Stimulated activated CD4-positive, alpha-beta T cell treated with anti-CD3 and anti-CD28 coated beads, Interleukin-15, amount 100 ng/mL, for 24 hours (primary cell): ENCODE measurements at places on chromosomes 13 and 19.

GRCh38 chr13:48661107-48661506 lies 7.4 kb downstream of the CYSLTR2 start:
- DNase-seq: no peak

DNA sequence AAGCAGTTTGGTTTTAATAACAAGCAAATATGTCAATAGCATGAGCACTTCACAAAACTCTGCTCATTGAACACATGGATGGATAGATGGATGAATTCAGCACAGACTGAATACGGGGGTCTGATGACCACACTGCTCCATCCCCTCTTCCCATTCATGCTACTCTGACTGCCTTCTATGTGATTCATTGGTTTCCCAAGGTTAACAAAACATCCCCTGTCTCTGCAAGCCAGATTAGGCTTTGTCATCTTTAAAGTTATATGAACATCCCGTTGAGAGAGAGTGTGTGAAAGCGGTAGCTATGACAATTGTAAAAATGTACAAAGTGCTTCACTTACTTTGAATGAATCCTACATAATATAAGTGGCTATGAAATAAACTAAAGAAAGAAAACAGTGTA lies 252.5 kb downstream of the OXGR1 start:
- DNase-seq: no peak

GRCh38 chr13:40609972-40610726 lies 56.3 kb downstream of the FOXO1 start:
- DNase-seq: no peak

DNA sequence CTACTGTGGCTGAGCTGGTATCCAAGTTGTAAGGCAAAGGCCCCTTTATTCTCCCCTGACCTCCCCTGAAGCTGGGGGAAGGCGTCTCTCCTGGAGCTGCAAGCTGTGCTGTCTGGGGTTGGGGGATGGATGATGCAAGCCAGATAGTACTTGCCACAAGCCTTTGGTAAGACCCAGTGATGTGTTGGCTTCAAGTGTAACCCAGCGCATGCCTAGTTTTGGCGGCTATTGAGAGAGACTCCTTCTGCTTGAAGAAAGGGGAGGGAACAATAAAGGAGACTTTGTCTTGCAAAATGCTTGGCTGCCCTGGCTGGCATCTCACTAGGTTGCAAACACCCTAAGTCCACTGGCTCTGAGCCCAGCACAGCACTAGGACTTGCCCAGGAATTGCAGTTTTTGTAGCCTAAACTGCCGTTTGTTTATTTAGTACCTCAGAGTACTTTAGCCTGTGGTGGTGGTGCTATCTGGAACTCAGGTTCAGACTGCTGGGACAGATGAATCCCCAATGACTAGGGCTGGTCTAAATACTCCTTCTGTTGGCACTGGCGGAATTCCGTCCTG lies 108.2 kb downstream of the TNFSF13B start:
- DNase-seq: no peak

GRCh38 chr13:89865164-89866064 lies 1482.1 kb upstream of the MIR17HG start:
- no peak for DNase-seq

GRCh38 chr13:73782450-73783449 lies 351.5 kb downstream of the KLF12 start:
- DNase-seq: no peak

- DNase-seq: no peak
Observed at GRCh38 chr13:25807562-25807961, 244.3 kb downstream of the SHISA2 start.

GRCh38 chr13:24005755-24006281 lies 108.5 kb upstream of the C1QTNF9B start:
- DNase-seq: no peak

DNA sequence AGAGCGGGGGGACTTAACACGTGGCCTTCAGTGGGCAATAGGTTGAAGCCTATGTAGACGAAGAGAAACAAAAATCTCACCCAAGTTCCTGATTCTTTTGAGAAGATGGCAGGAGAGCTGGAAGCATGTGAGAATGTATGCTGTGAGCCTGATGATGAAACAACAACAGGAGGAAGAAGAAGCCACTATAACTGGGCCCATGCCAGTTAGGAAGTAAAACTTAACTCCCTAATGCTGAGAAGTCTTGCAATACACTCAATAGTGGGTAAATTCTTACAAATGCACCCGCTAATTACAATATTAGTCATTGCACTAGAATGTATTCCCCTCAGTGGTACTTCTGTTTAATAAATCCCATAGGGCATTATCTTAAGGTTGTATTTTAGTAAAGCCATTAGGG lies 9.1 kb downstream of the PCDH17 start:
- DNase-seq: no peak

DNA sequence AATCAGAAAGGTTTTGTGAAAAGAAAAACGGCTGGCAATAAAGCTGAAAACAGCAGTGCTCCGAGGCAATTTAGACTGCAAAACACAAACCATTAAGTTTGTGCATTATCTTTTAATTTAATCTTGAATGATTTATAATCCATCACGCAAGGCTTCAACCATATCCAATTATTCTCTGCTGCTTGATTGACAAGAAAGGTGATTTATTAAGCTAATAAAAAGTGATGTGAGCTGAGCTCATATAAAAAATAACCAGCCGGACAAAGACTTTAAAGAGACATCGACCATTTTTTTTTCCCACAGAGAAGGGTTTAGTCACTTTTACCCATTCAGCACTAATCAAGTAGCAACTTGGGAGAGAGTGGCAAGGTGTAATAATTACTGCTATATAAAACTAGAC lies 33.6 kb downstream of the TSHZ3 start:
- DNase-seq: no peak

GRCh38 chr13:75425216-75426009 lies 56.6 kb downstream of the TBC1D4 start:
- DNase-seq: no peak

DNA sequence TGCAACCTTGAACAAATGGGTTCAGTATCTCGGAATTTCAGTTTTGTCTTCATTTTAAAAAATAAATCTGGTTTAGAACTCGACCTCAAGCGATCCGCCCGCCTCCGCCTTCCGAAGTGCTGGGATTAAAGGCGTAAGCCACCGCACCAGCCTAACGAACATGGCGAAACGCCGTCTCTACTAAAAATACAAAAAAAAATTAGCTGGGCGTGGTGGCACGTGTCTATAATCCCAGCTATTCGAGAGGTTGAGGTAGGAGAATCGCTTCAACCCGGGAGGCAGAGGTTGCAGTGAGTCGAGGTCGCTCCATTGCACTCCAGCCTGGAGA lies 571 bp downstream of the ZNF302 start:
- DNase-seq: no peak

DNA sequence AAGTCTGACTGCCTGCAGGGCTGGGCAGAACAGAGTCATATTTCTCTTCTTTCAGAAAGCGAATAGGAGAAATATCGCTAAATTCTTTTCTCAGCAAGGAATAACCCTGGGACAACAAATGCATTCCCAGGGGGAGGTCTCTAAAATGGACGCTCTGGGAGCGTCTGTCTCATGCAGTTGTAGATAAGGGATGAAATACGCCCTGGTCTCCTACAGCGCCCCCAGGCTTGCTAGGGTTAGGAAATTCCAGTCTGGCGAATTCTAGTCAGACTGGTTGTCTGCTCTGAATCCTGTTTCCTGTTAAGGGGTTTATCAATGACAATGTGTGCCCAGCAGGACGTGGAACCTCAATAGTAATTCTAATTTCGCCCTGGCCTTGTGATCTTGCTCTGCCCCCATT lies 1214.1 kb downstream of the DIAPH3 start:
- DNase-seq: no peak

- DNase-seq: no peak
Observed at GRCh38 chr19:2584002-2584401, 108.1 kb downstream of the GADD45B start.

DNA sequence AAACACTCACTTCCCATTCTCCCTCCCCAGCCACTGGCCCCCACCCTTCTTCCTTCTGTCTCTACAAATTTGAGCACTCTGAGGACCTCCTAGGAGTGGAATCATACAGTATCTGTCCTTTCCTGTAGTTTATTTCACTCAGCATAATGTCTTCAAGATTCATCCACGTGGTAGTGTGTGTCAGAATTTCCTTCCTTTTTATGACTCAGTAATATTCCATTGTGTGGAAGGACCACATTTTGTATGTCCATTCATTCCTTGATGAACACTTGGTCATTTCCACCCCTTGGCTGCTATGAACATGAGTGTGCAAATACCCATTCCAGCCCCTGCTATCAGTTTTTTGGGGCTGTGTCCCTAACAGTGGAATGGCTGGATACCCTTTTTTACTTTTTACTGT lies 9.8 kb downstream of the KLF2 start:
- no peak for DNase-seq

GRCh38 chr13:44196196-44196751 lies 177.3 kb upstream of the SERP2 start:
- DNase-seq: no peak

DNA sequence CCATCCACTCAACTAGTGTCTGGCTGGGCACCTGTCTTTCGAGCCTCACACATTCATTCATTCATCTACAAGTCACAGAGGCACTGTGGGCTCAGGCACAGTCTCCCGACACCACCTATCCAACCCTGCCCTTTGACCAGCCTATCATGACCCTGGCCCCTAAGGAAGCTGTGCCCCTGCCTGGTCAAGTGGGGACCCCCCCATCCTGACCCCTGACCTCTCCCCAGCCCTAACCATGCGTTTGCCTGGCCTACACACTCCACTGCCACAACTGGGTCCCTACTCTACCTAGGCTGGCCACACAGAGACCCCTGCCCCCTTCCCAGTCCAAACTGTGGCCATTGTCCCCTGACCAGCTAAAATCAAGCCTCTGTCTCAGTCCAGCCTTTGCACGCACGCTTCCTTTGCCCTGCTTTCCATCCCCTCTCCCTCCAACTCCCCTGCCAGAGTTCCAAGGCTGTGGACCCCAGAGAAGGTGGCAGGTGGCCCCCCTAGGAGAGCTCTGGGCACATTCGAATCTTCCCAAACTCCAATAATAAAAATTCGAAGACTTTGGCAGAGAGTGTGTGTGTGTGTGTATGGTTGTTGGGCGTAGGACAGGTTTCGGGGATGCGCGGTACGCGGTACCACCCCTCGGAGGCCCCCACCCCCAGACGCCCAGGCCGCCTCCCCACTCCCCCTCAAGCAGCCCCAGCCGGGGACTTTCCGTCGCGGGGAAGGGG lies 404 bp upstream of the IL27RA start:
- no peak for DNase-seq

GRCh38 chr19:34178274-34178610 lies 5.9 kb downstream of the LSM14A start:
- no peak for DNase-seq

DNA sequence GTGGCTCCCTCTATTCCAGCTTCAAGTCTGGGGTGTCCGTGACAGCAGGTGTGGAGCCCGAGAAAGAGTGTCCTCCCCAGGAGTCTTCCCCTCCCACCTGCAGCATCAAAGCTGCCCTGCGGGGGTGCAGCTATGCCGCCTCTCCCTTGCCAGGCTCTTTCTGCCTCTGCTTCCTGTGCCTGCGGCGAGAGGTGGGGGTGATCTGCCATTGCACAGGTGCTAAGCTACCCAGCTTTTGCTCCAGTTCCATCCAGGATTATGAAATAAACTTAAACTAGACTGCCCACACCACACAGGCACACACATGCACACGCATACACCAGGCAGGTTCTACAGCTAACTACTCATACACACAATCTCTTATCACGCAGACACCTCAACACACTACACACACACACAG lies 104.7 kb upstream of the CLDN10 start:
- DNase-seq: no peak

DNA sequence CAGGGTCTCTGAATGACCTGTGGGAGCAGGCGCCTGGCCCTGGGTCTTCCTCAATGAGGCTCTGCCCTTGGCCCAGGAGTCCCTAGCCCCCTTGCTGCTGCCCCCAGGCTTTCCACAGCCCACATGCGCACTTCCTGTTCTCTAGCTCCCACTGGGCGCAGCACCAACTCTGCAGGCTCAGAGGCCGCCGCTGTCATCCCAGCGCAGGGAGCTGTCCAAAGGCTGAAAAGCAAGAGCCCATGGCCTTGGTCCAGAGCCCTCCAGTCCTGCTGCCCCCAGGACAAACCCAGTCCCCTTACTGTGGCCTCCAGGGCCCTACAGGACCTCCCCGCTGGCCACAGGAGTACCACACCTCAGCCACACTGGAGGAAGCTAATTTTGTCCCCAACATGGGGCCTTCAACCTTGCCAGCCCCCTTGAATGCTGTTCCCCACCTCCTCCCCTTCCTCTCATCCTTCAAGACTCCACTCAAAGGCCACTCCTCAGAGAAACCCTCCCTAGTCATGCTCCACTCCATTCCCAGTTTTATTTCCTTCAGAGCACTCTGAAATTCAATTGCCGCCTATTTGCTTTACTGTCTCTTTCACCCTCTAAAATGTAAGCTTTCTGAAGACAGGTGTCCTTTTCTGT lies 8.0 kb upstream of the POU2F2 start:
- no peak for DNase-seq
